ENCODE measurements at places on chromosomes 1 and 21.

- DNase-seq = peak; percentile 95
Measured at GRCh38 chr1:146036965-146037646, 15.6 kb upstream of the HJV start.

- DNase-seq = peak; percentile 26
Measured at GRCh38 chr1:27655151-27655937, 16.6 kb downstream of the IFI6 start.

- DNase-seq = no peak
Measured at GRCh38 chr1:36908096-36908495, 126.2 kb downstream of the GRIK3 start.

GRCh38 chr1:169731446-169731845 lies 2.4 kb downstream of the SELE start:
- DNase-seq = no peak

DNA sequence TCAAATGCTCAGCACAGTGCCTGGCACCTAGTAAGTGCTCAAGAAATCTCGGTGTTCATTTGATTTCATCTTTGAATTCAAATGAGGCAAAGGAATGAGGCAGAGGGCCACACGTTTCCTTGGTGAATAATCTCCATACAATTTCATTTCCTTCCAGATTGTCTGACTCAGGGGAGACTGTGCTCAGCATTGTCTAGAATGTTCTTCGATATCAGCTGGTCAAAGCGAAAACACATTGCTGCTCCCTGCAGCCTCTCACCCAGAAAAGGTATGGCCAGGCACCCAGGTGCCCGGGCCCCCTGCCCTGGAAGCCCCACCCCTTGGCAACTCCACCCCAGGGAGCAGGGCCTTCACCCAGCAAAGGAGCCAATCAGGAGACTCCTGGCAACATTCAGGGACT lies 55.8 kb downstream of the FBXO2 start:
- no peak for DNase-seq

DNA sequence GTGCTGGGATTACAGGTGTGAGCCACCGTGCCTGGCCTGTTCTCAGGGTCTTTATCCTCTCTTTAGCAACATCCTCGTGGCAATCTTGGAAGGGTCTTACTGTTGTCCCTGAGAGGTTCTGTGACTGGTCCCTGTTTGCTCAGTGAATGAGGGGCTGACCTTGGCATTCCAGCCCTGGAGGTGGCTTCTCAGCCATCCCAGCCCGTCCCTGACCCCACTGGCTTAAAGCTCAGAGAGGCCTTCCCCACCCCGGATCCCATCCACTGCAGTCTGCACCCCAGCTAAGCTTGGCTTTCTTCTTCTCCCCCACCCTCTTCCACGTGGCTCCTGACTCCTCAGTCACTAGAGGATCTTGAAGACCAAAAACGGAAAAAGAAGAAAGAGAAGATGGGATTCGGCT lies 88.3 kb upstream of the TMEM51 start:
- DNase-seq = no peak

DNA sequence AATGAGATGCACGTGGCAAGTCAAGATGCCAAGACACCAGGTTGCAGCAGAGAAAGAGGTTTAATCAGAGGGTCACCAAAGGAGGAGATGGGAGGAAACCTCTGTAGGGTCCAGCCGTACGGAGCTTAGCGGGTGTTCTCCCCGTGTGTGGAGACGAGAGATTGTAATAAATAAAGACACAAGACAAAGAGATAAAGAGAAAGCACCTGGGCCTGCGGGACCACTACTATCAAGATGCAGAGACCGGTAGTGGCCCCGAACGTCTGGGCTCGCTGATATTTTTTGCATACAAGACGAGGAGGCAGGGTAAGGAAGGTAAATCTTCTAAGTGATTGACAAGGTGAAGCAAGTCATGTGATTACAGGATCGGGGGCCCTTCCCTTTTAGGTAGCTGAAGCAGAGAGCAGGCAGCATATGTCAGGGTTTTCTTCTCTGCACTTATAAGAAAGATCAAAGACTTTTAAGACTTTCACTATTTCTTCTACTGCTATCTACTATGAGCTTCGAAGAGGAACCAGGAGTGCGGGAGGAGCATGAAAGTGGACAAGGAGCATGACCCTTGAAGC lies 41.2 kb upstream of the TDRD10 start:
- no peak for DNase-seq

DNA sequence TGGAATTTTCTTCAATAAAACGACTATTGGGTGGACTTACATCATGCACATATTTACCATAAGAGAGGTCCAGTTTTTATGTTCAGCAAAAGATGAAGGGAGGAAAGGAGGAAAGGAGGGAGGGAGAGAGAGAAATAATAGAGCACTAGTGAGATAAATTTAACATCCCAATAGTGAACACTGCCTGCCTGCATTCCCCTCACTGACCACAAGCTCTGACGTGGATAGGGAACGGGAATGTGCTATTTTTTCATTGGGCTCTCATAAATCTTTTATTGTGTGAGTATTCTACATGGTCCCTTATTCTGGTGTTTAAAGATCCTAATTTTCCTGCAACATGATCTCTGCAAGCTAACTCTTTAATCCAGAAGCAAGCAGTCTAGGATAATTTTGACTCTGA lies 82.1 kb downstream of the TTC3 start:
- no peak for DNase-seq

DNA sequence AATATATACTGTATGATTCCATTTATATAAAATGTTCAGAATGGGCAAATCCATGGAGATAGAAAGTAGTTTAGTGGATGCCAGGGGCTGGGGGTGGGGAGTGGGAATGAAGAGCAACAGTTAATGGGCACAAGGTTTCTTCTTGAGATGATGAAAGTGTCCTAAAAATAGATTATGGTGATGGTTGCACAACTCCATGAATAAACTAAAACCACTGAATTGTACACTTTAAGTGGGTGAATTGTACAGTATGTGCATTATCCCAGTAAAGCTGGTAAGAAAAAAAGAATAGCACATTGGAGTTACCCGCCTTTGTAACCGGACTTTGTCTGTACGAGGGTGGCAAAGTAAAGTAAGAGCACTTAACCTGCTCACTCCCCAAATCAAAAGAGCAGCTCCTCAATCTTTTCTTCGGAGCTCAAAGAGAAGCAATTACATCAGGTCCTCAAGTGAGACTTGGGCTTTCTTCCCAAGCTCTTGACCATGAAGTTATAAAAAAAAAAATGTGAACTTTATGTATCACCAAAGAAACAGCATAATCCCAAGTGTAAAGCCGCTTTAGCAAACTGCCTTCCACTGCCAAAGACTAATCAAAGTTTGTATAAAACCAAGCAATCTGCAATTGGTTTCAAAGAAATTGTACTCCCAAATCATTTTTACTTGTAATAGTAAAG lies 32.1 kb downstream of the ALDH9A1 start:
- no peak for DNase-seq

GRCh38 chr1:211648980-211649934 lies 26.2 kb downstream of the NEK2 start:
- peak; percentile 52 for DNase-seq

All from SK-N-DZ (cell line).